A549 treated with ZK216348 at 1 μM for 4 hours (cell line): ENCODE measurements at places on chromosomes 5 and 9. TPM values are rescaled to one million over a fixed set of nuclear protein-coding genes. Genes with fewer than 3 reads are reported as not detected.

Gene COL15A1
- total RNA-seq = 0.28 to 0.58 TPM (median 0.39 TPM) in 5 replicates

Gene HOMER1
- total RNA-seq = 2.8 to 8.7 TPM (median 5.8 TPM) in 5 replicates

Gene FOXI1
- not detected in 5 replicates for total RNA-seq

Gene MYOZ3
- total RNA-seq = 0.07 to 0.09 TPM in 2 of 5 replicates, not detected in the others

Gene PCDHA6
- total RNA-seq = 0.04 to 0.12 TPM (median 0.12 TPM) in 3 of 5 replicates, not detected in the others

Gene FBN2
- 12.9 to 22.2 TPM (median 18.6 TPM) in 5 replicates for total RNA-seq

Gene CCDC152
- total RNA-seq = not detected in 5 replicates

Gene MLANA
- not detected in 5 replicates for total RNA-seq

Gene FGF10
- not detected in 5 replicates for total RNA-seq

Gene SHB
- total RNA-seq = 32.2 to 52.8 TPM (median 47.3 TPM) in 5 replicates

Gene BARHL1
- not detected in 5 replicates for total RNA-seq

Gene FAXDC2
- total RNA-seq = 0.05 to 0.27 TPM (median 0.09 TPM) in 4 of 5 replicates, not detected in the other
